ENCODE measurements at places on chromosomes 1 and 21. TPM values are rescaled to one million over a fixed set of nuclear protein-coding genes. Genes with fewer than 3 reads are reported as not detected.
A peak's percentile ranks its signal among the peaks of the same experiment; 100 is the strongest.

- no peak for DNase-seq
Observed at GRCh38 chr1:74502858-74503257, 9.6 kb downstream of the LRRC53 start.

The FALEC gene
- total RNA-seq: not detected

GRCh38 chr1:17892225-17892624, 137.1 kb downstream of the ACTL8 start:
- no peak for DNase-seq

GRCh38 chr1:218482683-218483082, 137.5 kb downstream of the TGFB2 start:
- DNase-seq: no peak

DNA sequence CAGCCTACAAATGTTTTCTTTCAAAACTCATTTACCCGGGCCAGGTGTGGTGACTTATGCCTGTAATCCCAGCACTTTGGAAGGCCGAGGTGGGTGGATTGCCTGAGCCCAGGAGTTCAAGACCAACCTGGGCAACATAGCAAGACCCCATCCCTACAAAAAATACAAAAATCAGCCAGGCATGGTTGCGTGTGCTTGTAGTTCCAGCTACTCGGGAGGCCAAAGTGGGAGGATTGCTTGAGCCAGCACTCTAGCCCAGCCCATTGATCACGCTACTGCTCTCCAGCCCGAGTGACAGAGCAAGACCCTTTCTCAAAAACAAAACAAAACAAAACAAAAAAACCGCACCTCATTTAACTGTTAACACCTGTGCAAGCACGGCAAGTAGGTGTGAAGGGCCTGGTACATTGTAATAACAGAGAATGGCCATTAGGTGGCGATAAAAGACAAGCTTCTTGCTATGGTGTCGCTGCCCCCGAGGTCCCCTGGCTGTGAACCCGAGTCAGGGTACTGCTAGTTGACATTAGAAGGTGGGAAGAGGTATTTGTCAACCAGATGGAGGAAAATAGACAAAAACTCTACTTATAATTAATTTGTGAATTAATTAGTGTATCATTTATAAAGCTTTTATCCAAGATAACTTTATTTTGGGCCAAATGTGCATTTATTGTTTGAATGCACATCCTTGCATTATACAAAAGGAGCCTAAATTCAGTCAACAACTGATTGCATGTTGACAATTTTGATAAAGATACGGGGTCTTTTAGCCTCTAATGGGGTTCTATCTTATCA, 66.5 kb downstream of the SH3BGR start:
- DNase-seq: peak; percentile 93

DNA sequence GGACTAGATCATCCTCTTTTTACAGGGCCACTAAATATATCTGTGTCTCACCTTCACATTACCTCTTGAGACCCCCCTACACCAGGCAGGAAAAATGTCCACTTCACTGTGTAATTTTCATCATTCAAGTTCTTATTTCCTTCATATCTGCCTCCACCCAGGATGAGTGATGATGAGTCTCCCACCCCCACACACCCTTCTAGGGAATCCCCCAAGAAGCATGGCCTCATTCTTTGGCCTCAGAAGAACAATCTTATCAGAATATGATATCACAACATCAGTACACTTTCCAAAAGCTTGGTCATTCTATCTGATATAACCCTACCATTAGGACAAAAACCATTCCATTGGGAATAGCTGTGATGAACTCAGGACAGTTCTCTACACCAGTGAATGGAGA, 170.3 kb upstream of the DUSP10 start:
- DNase-seq: no peak

DNA sequence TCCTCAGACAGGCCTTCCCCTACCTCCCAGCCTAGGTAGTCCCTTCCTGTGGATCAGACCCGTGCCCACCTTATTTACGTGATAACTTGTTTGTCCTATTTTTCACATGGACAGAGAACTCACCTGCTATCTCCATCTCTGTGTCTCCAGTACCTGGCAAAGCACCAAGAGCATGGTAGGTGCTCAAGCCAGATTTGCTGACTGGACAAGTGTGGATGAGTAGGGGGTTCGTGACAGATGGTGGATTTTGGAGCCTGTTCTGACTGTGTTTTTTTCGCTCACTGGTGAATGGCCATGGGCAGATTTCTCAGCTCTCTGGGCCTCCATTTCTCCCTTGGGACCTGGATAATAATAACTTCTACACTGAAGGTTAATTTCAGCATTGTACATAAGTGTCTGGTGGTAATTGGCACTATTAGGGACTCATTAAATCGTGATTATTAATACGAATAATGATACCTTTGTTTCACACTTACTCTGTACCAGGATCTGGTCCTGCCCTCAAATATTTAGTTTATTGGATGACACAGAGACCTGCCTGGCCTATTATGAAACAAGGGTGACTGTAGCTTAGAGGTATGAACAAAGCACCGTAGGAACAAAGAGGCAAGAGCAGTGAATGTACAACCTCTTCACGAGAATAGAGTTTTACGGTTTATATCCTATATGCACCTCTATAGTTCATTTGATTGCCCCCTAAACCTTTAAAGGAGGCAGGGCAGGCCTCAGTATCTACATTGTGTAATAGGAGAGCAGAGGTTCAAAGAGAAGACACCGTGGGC, 24.5 kb upstream of the SLC26A9 start:
- DNase-seq: no peak

The UBXN10 gene
- not detected for total RNA-seq

DNA sequence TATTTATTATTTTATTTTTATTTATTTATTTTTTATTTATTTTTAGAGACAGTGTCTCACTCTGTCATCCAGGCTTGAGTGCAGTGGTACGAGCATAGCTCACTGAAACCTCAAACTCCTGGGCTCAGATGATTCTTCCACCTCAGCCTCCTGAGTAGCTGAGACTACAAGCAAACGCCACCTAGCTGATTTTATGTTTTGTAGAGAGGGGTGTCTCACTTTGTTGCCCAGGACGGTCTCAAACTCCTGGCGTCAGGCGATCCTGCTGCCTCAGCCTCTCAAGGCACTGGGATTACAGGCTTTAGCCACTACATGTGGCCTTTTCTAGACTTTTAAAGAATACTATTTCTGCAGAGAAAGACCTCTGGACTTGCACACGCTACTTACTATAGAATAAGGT, 61.3 kb upstream of the C1orf53 start:
- no peak for DNase-seq

The BEND5 gene
- not detected for total RNA-seq

The PRR9 gene
- not detected for total RNA-seq

The TMEM222 gene
- 27.4 TPM for total RNA-seq

DNA sequence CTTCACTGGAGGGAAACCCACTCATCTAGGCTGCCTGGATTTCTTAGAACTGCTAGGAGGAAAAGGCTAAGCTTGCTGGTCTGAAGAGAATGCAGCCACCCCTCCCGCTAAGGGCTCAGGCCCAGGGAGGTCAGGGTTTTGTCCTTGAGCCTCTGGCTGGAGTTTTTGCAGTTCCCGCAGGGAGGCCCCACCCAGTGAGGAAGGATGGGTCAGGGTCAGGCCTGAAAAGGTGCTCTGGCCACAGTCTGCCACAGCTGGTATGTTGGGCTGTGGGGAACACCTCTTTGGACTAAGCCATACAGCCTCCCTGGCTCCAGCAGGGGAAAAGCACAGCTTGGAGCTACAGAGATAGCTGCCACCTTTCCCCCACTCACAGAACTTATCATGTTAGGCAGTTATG, 71.4 kb upstream of the PAPPA2 start:
- no peak for DNase-seq

- no peak for DNase-seq
Observed at GRCh38 chr21:17610911-17611310, 1.8 kb downstream of the BTG3 start.

GRCh38 chr1:244548558-244549115, 87.6 kb downstream of the CATSPERE start:
- DNase-seq: peak; percentile 39

The SPAG17 gene
- total RNA-seq: not detected

Measured in Karpas-422 (cell line).